ENCODE measurements at places on chromosomes 11 and 22. TPM values are rescaled to one million over a fixed set of nuclear protein-coding genes. Genes with fewer than 3 reads are reported as not detected.

KCNJ5 gene
- 4.4 TPM for total RNA-seq

SLC22A6 gene
- not detected for total RNA-seq

DNA sequence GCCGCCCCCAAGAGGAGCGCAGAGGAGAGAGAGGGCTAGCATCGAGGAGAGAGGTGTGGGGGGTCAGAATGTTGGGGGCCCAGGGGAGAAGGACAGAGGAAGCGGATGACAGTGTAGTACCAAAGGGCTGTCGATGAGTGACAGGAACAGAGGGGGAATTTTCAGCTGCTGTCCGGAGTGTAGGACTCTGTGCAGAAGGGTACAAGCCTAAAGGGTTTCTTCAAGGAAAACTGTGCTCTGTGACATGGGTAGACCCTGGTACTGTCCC, 5.3 kb upstream of the NLRP6 start:
- DNase-seq, result no peak

GRCh38 chr11:73359341-73359740, 16.9 kb upstream of the RELT start:
- peak; percentile 77 for DNase-seq

SMTNL1 gene
- not detected for total RNA-seq

IL18 gene
- total RNA-seq, result 1.9 TPM

DNA sequence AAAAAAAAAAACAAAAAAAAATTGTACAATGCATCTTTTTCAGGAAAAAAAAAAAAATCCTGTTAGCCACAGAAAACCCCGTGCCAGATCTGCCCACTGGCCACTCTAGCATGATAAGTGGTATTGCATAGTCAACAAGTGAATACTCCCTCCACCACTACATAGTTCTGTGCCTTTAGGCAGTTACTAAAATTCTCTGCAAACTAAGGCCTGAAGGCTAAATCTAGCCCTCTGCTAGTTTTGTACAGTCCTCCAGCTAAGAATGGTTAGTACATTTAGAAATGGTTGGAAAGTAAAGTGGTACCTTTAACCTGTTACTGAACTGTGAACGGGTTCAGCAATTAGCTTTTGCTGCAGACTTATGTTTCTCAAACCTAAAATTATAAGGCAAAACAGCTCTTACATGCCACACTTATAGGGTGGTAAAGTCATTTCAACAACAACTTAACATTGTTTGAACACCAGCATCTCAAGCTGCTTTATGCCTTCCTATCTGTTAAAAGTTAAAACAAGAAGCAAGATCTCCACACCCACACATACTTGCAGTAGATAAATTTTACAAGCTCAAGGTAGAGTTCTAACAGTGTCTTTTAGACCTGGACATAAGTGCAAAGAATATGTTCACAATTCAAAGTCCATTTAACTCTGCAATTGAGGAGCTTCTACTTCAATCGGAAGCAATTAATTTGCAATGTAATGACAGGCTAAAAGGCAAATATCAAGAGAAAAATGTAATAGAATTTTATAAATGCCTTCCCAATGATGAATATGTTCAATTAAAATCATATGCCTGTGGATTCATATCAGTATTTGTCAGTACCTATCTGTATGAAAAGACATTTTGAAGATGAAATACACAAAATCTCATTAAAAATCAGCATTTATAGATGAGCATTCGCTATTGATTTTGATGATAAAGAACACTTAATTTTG, 7.3 kb downstream of the C11orf71 start:
- DNase-seq, result no peak

GRCh38 chr11:43116071-43116470, 195.7 kb upstream of the API5 start:
- no peak for DNase-seq

GRCh38 chr22:39723463-39723862, 152.9 kb downstream of the CACNA1I start:
- DNase-seq, result no peak

ATG13 gene
- 37.4 TPM for total RNA-seq

GRCh38 chr22:22880645-22881044, 7.0 kb upstream of the IGLL5 start:
- DNase-seq, result no peak

CLTCL1 gene
- total RNA-seq, result 9.6 TPM

DDI1 gene
- total RNA-seq, result not detected

SULT4A1 gene
- 0.51 TPM for total RNA-seq

LRRC55 gene
- 0.13 TPM for total RNA-seq

IGHMBP2 gene
- 13.5 TPM for total RNA-seq

MGAT3 gene
- total RNA-seq, result 3.9 TPM

- no peak for DNase-seq
Measured at GRCh38 chr11:8067567-8067928, 13.5 kb upstream of the TUB start.

DNA sequence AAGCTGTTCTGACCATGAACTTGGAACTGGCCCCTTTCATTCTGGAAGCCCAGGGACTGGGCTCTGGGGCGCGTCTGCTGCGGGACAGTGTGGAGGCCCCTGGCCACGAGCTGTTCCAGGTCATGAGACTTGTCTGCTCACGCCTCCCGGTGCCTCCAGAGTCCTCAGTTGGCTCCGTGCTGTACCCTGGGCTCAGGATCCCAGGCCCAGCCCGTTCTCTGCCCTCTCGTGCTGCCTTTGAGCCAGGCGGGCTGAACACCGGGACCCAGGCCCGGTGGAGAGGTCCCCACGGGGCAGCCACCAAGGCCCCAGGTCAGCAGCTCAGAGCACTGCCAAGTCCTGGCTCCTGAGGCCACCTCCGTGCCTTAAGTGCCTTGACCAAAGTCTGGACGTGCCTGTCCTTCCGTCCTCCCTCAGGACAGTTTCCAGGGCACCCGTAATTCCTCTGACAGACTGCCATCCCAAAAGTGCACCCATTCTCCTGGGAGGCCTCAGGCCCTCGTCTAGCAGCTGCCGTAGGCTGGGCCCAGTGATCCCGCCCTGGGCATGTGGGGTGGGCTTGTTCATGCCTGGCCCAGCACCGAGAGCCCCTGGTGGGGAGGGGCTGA, 36.3 kb upstream of the PPARA start:
- peak; percentile 79 for DNase-seq

- peak; percentile 89 for DNase-seq
Measured at GRCh38 chr22:41217553-41218157, 12.5 kb downstream of the L3MBTL2 start.

APOBEC3F gene
- total RNA-seq, result 4.1 TPM

KCNJ1 gene
- not detected for total RNA-seq

Measured in Right ventricle myocardium superior (tissue), 1 donor.